NCI-H510A treated with DMSO at 0.1 percent for 48 hours (cell line): ENCODE measurements at places on chromosomes 11 and 22.
A peak's percentile ranks its signal among the peaks of the same experiment; 100 is the strongest.

- DNase-seq: no peak
Measured at GRCh38 chr22:48901324-48901723, 926.3 kb downstream of the BRD1 start.

GRCh38 chr11:626475-627307 is at the start of gene SCT:
Gene SCT, minus strand, starts transcription at chr11:627181. Its CDS starts 38 bp downstream, at chr11:627143.
- no peak for DNase-seq

DNA sequence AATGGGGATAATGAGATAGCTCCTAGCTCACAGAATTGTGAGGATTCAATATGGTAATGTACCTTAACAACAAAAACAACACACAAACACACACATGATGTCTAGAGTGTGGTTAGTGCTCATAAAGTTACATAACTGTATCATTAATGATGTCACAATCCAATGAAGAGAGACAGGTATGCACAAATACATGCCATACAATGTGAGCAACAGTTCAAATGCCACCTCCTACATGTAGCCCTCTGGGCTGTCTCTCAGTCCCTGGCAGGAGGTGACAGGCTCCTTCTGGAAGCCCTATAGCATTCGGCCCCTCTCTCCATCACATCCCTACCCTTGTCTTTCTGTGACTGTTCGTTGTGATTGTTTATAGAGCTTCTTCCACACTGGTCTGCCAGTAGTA is 8.3 kb upstream of the MICALL1 start:
- no peak for DNase-seq

- DNase-seq: no peak
Measured at GRCh38 chr11:112811783-112812182, 149.4 kb upstream of the NCAM1 start.

DNA sequence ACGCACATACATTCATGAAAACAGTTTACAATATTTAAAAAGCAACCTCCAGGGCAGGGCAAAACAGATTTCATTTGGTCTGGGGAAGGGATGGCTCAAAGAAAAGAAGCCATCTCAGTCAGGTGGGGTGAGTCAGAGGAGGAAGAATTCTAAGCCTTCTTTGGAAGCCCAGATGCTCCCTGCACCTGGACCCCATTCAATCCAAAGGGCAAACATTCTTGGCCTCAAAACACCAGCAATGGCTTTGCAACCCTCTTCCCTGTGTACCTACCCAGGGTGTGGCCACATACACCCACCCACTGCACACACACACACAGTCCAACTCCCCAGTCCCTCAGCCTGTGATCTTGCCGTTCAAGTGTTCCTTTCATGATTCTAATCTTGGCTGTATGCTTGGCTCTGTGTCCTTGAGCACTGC is 2.0 kb downstream of the KCNE3 start:
- no peak for DNase-seq

DNA sequence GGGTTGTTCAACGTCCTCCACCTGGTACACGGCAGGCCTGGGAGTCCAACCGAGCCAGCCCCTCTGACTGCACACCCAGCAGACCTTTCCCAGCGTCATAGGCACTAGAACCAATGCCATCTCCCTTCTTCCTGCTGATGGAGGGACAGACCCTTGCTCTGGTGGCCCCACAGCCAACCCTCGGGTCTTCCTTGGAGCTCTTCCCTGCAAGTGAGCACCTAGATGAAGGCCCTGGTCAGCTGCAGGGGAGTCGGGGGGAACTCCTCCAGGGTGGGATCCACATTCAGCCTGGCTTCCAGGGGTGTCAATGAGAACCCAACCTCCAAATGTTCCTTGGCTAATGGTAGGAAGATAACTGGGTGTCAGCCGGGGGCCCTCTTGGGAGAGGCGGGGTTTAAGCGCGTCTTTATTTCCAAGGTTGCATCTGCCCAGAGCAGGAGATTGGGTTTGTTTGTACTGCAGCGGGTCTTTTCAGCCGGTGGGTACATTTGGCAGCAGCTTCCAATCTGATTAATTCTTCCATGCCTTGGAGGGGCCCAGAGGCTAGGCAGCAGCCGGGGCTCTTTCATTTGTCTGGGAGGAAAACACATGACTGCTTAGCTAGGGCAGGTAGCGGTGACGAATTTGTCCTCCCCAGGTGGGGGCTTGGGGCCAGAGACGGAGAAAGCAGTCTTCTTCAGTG is 56.0 kb upstream of the SHISAL1 start:
- no peak for DNase-seq

- no peak for DNase-seq
Measured at GRCh38 chr22:16936625-16937024, 71.4 kb downstream of the GAB4 start.

- DNase-seq: no peak
Measured at GRCh38 chr11:111598559-111598958, 3.7 kb upstream of the SIK2 start.

- no peak for DNase-seq
Measured at GRCh38 chr11:119779195-119780071, 50.4 kb upstream of the NECTIN1 start.

DNA sequence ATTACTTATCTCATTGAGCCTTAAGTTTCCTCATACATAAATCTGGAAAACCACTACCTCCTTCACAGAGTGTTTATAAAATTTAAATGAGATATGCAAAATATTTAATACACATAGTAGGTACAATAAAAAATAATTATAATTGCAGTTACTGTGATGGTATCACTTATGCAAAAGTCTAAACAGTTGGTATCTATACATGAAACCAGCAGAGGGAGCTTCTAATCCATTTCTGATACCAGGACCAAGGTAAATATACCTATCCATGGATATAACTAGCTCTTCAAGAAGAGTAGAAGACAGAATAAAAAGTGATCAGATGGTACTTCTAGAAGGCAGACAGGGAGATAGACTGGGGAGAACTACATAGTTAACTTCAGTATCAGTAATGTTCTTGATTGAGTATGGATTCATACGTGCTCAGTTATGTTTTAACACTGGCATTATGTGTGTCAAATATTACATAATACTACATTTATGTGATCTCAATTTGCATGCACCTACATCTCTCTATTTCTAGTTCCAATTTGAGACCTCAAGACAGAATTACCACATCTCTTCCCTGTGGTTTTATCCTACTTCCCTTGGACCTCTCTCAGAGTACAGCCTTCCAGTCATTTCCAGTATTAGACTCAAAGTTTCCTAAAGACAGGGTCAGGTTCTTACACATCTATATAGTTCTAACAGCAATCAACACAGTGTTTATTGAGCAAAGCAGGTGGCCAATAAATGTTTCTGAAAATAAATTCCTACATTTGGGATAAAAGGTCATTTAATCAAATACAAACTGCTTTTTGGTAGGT is 13.7 kb upstream of the TSG101 start:
- DNase-seq: peak; percentile 47

DNA sequence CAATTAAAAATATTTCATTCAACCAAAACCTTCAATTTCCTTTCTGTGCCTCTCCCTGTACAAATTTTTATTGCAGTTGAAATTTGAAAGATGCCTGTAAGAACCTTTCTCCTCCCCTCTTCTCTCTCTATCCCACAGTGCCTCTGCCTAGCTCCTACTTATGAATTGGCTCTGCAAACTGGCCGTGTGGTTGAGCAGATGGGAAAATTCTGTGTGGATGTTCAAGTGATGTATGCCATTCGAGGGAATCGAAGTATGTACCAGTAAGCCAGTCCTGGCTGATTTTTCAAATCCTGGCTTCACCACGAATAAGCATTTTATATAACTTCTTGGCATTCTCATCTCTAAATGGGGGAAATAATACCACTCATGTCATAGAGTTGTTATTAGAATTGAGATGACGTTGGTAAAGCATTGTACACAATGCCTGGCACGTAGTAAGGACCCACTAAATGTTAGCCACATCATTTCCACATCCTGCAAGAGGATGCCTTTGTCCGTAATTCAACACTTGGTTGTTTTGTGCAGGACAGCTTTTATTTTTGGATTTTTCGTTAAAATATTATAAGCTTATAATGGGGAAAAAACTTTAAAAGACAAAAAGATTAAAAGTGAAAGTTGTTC is 6.0 kb downstream of the DDX25 start:
- DNase-seq: no peak

- DNase-seq: no peak
Measured at GRCh38 chr11:64185175-64185692, 737 bp upstream of the STIP1 start.

GRCh38 chr11:6656936-6657335 is 1.3 kb upstream of the DCHS1 start:
- no peak for DNase-seq

DNA sequence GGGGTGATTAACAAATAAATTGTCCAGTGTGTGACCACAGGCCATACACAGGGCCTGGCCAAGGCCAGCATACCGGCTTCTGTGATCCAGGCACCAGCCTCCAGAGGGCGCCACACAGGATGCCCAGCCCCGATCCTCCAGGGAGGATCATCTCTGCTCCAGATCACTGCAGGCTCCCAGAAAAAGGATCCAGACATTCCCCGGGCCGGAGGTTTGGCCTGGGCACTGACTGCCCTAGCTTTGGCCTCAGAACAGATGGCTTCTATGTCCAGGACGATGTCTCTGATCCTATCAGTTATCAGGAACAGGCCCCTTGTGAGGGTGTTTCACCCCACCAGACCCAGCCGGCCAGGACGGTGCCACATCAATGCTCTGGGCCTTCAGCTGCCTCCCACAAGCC is 74.5 kb upstream of the LMO1 start:
- DNase-seq: peak; percentile 4

- DNase-seq: no peak
Measured at GRCh38 chr11:64718084-64718779, 4.8 kb downstream of the NRXN2 start.

DNA sequence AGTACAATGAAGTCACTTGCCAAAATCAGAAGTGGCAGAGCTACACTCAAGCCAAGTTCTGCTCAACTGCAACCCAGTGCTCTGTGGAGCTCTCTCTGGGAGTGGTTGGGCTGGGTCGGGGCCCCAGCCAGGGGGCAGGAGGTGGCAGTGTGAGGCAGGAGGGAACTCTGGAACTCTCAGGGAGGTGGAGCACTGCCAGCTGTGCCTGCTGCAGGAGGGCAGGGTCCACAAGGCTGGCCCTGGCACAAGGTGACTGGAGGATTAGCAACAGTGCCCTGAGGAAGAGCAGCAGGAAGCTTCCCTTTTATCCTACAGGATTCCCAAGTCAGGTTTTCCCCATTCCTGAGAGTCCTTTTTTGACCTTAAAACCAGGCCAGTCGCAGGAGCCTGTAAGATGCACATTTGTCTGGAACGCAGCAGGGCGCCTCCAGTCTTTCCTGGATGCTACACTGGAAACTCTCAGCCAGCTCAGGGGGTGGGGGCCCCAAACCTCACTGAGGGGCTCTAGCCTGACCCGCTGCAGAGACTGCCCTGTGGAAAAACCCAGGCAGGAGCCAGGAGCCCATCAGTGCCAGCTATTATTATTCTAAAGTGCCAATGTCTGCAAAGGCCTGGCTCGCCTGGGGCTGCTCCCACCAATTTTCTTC is 31.8 kb downstream of the DKK3 start:
- no peak for DNase-seq

DNA sequence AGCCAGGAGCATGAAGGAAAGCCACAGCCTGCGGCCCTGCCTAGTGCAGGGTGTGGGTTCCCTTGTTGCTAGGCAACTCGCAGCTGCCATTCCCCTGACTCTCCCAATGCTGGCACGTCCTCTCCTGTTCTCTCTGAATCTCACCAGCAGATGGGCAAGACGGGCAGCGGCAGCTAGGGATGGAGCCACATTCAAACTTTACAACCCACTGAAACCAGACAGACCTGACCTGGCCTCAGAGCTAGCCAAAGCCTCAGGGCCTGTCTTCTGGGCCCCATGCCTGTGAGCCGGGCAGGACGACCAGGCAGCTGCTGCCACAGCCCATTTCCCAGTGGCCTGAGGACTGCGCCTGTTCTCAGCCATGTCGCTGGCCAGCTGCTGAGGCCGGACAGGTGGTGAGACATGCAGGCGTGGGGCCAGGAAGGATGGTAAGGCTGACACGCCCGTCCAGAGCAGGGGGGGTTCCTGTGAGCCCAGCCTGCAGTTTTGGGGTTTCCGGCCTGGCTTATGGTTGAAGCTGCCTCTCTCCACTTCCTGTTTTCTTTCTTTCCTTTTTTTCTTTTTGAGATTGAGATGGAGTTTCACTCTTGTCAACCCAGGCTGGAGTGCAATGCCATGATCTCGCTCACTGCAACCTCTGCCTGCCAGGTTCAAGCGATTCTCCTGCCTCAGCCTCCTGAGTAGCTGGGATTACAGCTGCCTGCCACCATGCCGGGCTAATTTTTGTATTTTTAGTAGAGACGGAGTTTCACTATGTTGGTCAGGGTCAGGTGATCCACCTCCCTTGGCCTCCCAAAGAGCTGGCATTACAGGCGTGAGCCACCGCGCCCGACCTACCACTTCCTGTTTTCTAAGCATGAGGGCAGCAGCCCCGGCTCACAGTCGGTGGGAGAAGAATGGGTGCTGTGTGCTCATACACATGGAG is 4.1 kb downstream of the SUN2 start:
- no peak for DNase-seq

GRCh38 chr22:27844656-27845591 is 43.4 kb upstream of the MN1 start:
- no peak for DNase-seq
